ENCODE measurements at places on chromosomes 16 and 17.

GRCh38 chr17:34167354-34167753 lies 87.7 kb upstream of the CCL2 start:
- no peak overlapping the region for H3K4me3 ChIP-seq
- H3K27ac ChIP-seq: no peak overlapping the region
- DNase-seq: no peak
- H3K27me3 ChIP-seq: no peaks in the 10 kb centered on the region
- H3K36me3 ChIP-seq: no peaks in the 10 kb centered on the region

- no peaks in the 10 kb centered on the region for H3K27me3 ChIP-seq
- H3K4me1 ChIP-seq: no peaks in the 10 kb centered on the region
- no peaks in the 10 kb centered on the region for H3K36me3 ChIP-seq
- no peak overlapping the region for H3K4me3 ChIP-seq
- DNase-seq: no peak
These were observed 10.0 kb upstream of the BEAN1 start for GRCh38 chr16:66416939-66417700.

DNA sequence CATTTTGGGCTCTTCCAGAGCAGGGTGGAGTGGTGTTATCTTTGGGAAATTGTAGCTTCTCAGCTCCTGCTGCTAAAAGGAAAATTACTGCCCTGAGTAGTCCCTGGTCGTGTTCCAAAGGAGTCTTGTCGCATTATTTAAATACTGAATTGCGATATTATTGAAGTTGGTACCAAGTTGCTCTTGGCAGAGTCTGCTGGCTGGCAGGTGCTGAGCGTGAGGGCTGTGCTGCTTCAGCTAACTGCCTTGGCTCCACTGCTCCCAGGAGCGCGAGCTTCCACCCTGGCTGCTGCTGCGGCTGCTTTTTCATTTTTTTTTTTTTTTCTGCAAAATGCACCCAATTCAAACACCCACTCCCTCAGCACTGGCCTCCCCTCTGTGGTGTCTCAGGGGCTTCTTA lies 289.8 kb downstream of the MAF start:
- H3K27me3 ChIP-seq: no peaks in the 10 kb centered on the region
- no peak overlapping the region for H3K27ac ChIP-seq
- H3K4me1 ChIP-seq: no peaks in the 10 kb centered on the region
- no peak overlapping the region for H3K4me3 ChIP-seq
- H3K36me3 ChIP-seq: no peaks in the 10 kb centered on the region

GRCh38 chr17:46737326-46737725 lies 81.2 kb downstream of the WNT3 start:
- H3K4me3 ChIP-seq: no peak overlapping the region
- no peaks in the 10 kb centered on the region for H3K27me3 ChIP-seq
- H3K27ac ChIP-seq: no peak overlapping the region
- H3K4me1 ChIP-seq: no peaks in the 10 kb centered on the region
- no peak for DNase-seq
- peaks cover 3% of the 10 kb centered on the region for H3K36me3 ChIP-seq

- H3K27ac ChIP-seq: peak overlapping the region; percentile 24
- peak overlapping the region; percentile 32 for H3K4me3 ChIP-seq
- H3K27me3 ChIP-seq: no peaks in the 10 kb centered on the region
- peak; percentile 34 for DNase-seq
These were observed 547 bp downstream of the PLCD3 start for GRCh38 chr17:45131616-45132319.

- H3K27me3 ChIP-seq: no peaks in the 10 kb centered on the region
- H3K4me1 ChIP-seq: peaks cover 9% of the 10 kb centered on the region
- peak within 1 kb of the TSS; percentile 77 for H3K27ac ChIP-seq
- H3K36me3 ChIP-seq: no peaks in the 10 kb centered on the region
- DNase-seq: peak; percentile 63
These were observed at the start of gene PRPSAP1 for GRCh38 chr17:76353599-76354316. PRPSAP1 (minus strand) TSS chr17:76353916; CDS start chr17:76353703, 213 bp downstream.

DNA sequence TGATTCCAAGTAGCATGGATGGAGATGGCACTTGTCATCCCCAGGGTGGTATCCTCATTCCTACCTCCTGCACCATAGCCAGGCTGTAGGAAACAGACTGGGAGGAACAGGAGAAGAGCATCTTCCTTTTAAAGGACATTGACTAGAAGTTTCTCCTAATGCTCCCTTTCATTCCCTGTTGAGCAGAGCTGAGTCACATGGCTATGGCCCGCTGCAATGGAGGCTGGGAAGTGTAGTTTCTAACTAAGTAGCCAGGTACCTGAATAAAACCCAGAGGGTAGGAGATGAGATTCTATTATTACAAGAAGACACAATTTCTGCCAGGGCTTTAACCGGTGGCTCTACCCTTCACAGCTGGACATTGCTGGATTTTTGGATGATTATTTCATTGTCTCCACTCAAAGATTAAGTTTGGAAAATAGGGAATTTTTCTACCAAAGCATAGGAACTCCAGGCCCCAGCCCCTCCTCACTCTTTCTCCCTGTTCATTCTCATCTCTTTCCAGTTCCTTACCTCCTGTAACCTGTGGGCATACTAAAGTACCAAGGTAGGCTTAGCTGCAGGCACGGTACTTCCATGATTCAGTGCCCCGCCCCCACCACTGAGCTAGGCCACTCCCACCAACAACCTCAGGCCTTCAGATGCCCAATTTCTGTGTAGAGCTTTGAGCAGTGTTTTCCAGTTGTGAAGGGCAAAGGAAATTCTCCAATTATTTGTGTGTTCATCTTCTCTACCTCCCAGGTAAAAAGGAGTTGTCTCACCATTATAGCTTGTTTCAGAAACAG lies 378.3 kb downstream of the CDH13 start:
- H3K4me3 ChIP-seq: no peak overlapping the region
- H3K27me3 ChIP-seq: no peaks in the 10 kb centered on the region
- H3K27ac ChIP-seq: no peak overlapping the region
- no peaks in the 10 kb centered on the region for H3K36me3 ChIP-seq

DNA sequence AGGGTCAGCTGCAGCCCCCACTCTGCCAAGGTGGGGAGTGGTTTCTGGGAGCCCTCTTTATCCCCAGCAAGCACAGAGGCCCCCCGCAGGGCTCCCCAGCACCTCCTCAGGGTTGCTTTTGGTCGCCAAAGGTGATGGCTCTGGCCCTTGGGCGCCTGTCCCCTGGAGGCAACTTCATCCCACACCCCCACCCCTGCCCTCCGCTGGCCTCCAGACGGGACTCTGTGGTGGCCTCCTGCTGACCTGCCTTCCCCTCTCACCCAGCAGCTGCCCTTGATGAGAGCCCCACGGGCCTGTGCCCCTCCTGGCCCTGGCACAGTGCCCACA lies 7.8 kb upstream of the RHOT2 start:
- H3K27me3 ChIP-seq: no peaks in the 10 kb centered on the region
- no peak overlapping the region for H3K27ac ChIP-seq
- DNase-seq: no peak
- no peaks in the 10 kb centered on the region for H3K4me1 ChIP-seq
- H3K4me3 ChIP-seq: no peak overlapping the region

- H3K27me3 ChIP-seq: no peaks in the 10 kb centered on the region
- no peaks in the 10 kb centered on the region for H3K4me1 ChIP-seq
- no peaks in the 10 kb centered on the region for H3K36me3 ChIP-seq
- H3K27ac ChIP-seq: no peak overlapping the region
- H3K4me3 ChIP-seq: no peak overlapping the region
These were observed 41.7 kb upstream of the JPH3 start for GRCh38 chr16:87560428-87561199.

DNA sequence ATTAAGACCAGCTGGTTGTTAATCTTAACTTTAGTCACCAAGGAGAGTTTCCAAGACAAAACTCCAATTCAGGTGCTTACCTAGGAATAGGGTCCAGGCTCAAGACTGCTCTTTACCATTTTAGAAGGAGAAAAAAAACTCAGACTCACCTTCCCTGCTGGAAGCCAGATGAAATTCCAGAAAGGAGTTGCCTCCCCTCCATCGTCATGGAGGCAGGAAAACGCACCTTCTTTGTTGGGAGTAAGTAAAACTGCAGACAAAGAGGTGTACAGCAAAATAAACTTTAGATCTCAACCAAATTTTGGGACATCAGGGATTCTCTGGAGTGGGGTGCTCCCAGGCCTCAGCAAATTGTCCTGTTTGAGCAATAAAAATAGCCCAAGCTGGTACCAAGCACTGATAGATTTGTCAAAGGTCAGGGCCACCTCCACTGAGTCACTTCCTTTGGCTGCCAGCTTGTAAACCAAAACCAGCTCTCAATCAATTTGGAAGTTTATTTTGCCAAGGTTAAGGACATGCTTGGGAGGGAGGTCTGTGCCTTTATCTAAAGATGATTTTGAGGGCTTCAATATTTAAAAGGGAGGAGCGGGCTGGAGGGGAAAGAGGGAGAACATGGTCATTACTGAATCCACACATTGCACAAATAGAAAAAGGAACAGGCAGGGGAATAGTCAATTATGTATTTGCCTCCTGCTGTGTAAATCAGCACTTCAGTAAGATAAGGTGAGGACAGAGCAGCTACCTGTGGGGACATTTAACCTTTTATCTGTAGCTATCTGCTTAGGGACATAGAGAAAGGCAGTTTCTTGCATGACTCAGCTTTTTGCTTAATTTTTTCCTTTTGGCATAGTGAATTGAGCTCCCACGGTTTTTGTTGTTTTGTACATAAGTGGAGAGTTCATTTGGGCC lies 1.5 kb upstream of the ALDH3A2 start:
- no peaks in the 10 kb centered on the region for H3K27me3 ChIP-seq
- no peak for DNase-seq
- peaks cover 20% of the 10 kb centered on the region for H3K4me1 ChIP-seq
- H3K27ac ChIP-seq: no peak overlapping the region
- no peaks in the 10 kb centered on the region for H3K36me3 ChIP-seq
- no peak overlapping the region for H3K4me3 ChIP-seq

- no peak overlapping the region for H3K27ac ChIP-seq
- no peak for DNase-seq
- H3K27me3 ChIP-seq: no peaks in the 10 kb centered on the region
These were observed 40.5 kb upstream of the ACSF3 start for GRCh38 chr16:89052890-89053724.

- H3K27me3 ChIP-seq: no peaks in the 10 kb centered on the region
- DNase-seq: no peak
- peak overlapping the region; percentile 66 for H3K4me3 ChIP-seq
- H3K27ac ChIP-seq: peak overlapping the region; percentile 64
- peaks cover 30% of the 10 kb centered on the region for H3K4me1 ChIP-seq
These were observed 933 bp upstream of the ATXN7L3 start for GRCh38 chr17:44200478-44201155.

DNA sequence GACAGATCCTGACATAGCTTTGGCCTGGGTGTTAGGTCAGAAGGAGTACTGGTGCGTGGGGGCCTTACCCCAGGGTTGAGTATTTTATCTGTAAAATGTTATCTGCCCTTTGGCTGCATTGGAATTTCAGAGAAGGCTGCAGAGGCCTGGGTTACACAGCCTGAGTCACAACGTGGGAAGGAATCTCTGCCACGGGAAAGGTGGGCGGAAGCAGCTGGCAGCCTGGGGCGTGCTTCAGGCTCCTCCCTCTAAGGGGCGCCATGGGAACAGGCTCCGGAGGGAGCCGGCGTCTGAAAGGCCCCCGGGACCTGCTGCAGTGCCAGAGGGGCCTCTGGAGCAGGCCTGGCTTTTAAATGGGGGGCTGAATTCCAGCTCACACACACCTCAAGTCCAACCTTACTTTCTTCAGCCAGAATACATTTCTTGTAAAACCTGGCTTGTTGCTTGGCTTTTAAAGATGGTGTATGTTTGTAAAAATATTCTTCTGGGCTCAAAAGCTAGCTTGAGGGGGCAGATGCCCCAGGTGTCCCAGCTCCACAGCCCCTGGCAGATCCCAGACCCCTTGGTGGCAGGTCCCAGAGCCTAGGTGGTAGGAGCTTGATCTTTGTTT lies 142.2 kb downstream of the RAB11FIP4 start:
- peaks cover 4% of the 10 kb centered on the region for H3K4me1 ChIP-seq
- peaks cover 35% of the 10 kb centered on the region for H3K36me3 ChIP-seq
- no peaks in the 10 kb centered on the region for H3K27me3 ChIP-seq
- no peak for DNase-seq

DNA sequence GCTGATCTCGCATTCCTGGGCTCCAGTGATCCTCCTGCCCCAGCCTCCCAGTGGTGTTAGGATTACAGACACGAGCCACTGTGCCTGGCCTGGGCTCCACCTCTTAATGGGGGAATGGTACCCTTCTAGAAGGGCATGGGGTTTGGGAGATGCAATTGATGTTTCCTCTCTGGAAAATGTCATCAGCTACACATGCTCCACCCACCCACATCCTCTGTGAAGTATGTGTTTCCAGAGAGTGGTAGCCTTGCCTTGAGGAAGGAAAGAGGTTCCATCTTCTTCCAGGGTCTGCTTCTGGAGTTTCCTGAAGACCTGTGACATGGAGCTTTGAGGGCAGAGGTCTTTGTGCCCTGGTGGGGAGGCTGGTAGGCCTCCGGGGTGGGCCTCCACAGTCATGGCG lies 45.2 kb upstream of the GSE1 start:
- peaks cover 66% of the 10 kb centered on the region for H3K4me1 ChIP-seq
- DNase-seq: no peak
- no peaks in the 10 kb centered on the region for H3K36me3 ChIP-seq

- no peaks in the 10 kb centered on the region for H3K36me3 ChIP-seq
- no peak overlapping the region for H3K4me3 ChIP-seq
- no peak overlapping the region for H3K27ac ChIP-seq
- H3K4me1 ChIP-seq: no peaks in the 10 kb centered on the region
- no peak for DNase-seq
These were observed 1011.6 kb downstream of the KCNJ18 start for GRCh38 chr17:22703786-22704441.

GRCh38 chr17:10668775-10669174 lies 11.7 kb upstream of the MYH3 start:
- no peak for DNase-seq
- H3K27me3 ChIP-seq: no peaks in the 10 kb centered on the region
- no peaks in the 10 kb centered on the region for H3K36me3 ChIP-seq
- no peak overlapping the region for H3K27ac ChIP-seq

GRCh38 chr17:79116575-79117368 lies 42.1 kb downstream of the ENGASE start:
- no peak overlapping the region for H3K27ac ChIP-seq
- no peaks in the 10 kb centered on the region for H3K27me3 ChIP-seq
- H3K4me1 ChIP-seq: no peaks in the 10 kb centered on the region
- H3K36me3 ChIP-seq: no peaks in the 10 kb centered on the region
- H3K4me3 ChIP-seq: no peak overlapping the region
- no peak for DNase-seq

GRCh38 chr17:65519462-65519861 lies 42.0 kb downstream of the AXIN2 start:
- no peak for DNase-seq
- H3K4me1 ChIP-seq: peaks cover 29% of the 10 kb centered on the region
- H3K27me3 ChIP-seq: no peaks in the 10 kb centered on the region
- no peak overlapping the region for H3K27ac ChIP-seq

- no peaks in the 10 kb centered on the region for H3K27me3 ChIP-seq
- H3K36me3 ChIP-seq: no peaks in the 10 kb centered on the region
- no peak overlapping the region for H3K27ac ChIP-seq
- DNase-seq: no peak
These were observed 250.8 kb upstream of the SOX9 start for GRCh38 chr17:71869841-71870545.

- DNase-seq: no peak
- no peaks in the 10 kb centered on the region for H3K4me1 ChIP-seq
- no peaks in the 10 kb centered on the region for H3K36me3 ChIP-seq
- no peak overlapping the region for H3K27ac ChIP-seq
These were observed 10.4 kb downstream of the CHAD start for GRCh38 chr17:50458270-50458669.

Data from CD8-positive, alpha-beta memory T cell (primary cell).